Midbrain (tissue), 1 donor: ENCODE measurements at places on chromosomes 1 and 21.

- DNase-seq = no peak
Measured at GRCh38 chr1:33336580-33336979, 15.7 kb upstream of the A3GALT2 start.

- DNase-seq = no peak
Measured at GRCh38 chr1:5165762-5166161, 511.4 kb downstream of the AJAP1 start.

GRCh38 chr21:44542716-44543115 is 2.7 kb upstream of the KRTAP10-1 start:
- no peak for DNase-seq

GRCh38 chr1:175548774-175549173 is 194.6 kb downstream of the TNR start:
- no peak for DNase-seq

DNA sequence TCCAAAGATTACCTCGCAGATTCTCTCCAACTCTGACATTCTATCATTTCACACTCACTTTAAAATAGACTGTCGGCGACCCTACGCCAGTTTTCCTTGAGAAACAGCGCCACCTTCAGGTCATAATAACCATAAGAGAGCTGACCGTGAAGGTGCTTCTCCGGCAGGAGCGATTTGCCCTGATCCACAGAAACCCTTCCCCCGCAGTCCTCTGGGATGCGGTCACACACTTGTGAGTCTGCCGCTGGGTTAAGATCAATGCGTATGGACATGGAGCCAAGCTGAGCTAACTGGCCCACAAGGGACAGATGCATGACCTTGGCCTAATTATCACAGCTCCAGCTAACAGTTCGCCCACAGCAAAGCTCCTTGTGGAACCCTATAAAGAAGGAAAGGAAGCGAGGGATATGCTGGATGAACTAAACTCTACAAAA is 32.8 kb upstream of the IFNAR2 start:
- peak; percentile 81 for DNase-seq

DNA sequence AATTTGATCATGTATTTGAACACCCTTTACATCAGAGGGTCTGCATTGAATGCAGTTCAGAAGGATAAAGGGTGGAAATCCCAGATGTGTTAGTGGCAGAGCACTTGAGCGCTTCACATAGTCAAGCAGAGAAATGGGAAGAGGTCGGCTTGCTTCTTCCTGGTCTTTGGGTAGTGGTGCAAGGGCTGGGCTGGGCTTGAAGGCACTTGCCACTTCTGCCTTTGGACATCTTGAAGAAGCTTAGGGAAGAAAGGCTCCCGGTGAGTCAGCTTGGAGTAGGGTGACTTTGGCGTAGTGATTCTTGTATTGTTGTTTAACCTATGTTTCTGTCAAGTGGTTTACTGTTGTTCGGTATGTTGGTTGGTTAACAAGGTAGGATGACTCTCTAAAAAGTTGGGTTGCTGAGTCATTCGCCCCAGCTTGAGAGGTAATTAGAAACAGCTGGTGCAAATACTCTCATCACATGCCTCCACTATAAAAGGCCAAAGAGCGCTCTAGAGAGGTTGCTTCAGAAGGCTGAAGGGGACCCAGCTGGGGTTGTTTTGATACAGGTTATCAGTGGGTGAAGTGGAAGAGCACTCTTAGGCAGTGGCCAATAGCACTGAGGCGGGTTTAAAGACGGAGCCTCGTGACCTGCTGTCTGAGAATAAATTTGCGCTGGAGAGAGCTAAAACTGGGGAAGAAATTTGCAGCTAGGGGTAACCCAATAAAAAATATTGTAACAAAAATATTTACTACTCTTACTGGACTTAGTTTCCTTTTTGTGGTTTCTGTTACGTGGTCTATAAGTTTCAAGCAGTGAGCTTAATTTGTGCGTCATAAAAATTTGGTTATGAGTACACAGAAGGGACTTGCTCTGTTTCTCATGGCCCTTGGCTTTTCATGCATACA is 1.4 kb downstream of the BACH1 start:
- peak; percentile 41 for DNase-seq

DNA sequence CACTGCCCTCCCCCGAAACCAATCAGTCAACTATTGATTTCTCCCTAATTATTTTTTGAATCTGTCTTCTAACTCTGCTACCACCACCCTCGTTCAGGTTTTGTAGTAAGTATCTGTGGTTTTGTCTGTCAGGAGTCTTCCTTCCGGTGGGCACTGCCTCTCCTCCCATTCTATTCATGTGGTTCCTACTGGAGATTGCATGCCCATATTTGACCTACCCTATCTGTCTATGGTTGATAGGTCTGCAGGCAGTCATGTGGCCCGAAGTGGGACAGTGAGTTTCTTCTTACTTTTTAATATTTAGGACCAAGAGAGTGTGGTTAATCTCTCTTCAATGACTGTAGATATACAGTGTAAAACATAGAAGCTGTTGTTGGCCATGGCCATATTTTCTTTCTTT is 17.8 kb upstream of the MAST2 start:
- DNase-seq = no peak

DNA sequence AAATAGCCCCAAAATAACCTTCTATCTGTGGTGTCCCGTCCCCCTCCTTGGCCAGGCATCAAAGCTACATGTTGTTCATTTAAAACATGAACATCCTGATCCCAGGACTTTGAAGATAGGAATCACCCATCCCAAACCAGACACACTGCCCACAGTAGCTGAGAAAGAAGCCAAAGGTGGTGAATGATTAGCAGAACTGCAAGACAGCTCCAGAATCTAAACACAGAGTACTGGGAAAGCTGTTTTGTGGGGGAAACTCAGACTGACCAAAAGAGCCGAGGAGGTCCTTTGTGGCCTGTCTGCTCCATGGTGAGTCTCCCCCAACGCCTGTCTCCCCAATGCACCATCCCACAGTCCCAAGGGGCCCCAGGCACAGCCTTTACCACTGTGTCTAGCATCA is 7.3 kb upstream of the TEDDM1 start:
- DNase-seq = no peak

- peak; percentile 83 for DNase-seq
Measured at GRCh38 chr1:39539252-39539790, 37.3 kb downstream of the PABPC4 start.

DNA sequence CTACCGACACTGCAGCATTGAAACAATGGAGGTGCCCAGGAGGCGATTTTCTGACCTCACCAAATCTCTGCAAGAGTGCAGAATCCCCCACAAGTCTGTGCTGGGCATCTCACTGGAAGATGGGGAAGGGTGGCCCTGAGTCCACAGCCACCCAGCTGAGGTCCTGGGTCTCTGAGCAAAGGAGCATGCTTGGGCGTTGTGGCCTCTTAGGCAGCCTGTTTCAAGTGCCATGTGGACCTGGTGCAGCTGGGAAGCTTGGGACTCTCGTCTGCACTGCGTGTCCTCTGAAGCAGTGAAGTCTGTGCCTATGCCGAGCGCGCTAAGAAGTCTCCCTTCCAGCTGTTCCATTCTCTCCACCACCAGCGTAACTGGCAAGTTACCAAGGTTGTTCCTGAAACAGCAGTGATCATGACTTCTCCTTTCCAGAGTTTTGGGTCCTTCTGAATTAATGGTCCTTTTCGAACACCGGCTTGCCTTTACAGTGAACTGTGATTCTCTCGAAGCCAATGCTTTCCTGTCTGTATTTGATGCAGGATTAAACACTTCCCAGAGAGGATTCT is 5.0 kb upstream of the PLA2G2C start:
- peak; percentile 17 for DNase-seq

DNA sequence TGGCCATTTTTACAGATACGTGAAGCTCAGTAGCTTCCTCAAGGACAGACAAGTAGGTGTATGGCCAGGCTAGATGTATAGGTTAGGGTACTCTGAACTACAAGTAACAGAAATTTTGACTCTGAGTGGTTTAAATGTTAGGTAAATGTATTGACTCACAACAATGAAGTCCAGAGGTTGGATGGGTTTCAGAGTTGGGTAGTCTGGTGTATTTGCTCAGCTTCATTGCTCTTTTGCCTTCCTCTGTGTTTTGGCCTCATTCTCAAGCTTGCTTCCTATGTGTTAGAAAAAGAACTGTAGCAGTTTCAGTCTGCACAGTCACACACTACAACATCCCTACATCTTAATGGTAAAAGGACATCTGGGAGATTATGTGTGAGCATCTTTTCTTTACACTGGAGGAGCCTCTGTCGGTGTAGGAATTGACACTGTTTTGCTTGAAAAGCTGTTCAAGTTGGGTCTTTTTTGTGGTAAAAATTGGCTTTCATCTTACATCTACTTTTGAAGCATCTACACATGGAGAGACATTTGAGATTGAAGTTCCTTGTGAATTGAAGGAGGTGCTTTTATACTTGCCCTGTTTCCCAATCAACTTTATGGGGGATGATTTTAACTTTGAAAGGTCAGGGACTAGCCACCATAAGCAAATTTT is 64.4 kb downstream of the MAST2 start:
- DNase-seq = no peak

DNA sequence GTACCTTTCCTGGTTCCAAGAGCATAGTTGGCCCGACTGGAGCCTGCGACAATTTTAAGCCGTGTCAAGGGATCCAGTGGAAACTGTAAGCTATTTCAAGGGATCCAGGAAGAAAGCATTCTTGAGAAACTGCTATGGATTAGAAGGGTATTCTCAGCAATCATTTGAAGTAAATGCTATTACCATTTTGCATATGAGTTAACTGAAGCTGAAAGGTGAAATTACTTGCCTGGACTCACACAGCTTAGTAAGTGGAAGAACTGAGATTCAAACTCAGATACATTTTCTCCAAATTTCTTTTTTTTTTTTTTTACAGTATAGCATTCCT is 589 bp downstream of the ZNF684 start:
- no peak for DNase-seq
